Activated CD4-positive, alpha-beta T cell treated with anti-CD3 and anti-CD28 coated beads, Interleukin-2, amount 50 U/mL, for 48 hours (primary cell): ENCODE measurements at places on chromosomes 7 and 10.
A peak's percentile ranks its signal among the peaks of the same experiment; 100 is the strongest.

DNA sequence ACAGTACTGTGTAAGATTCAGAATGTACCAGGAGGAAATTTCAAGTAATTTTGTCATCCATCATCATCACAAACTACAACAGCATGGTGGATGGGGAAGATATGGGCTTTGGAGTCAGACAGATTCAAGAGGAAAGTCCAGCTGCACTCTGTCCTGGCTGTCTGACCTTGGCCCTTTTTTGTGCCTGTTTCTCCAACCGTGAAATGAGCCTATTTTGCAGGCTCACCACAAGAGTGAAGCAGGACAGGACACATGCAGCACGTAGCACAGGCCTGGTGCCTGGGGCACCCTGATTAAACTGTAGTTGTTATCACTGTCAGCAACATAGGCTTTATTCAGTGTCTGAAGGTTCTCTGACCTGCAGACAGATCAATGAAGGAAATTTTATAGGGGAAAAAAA is 37.6 kb downstream of the RHOBTB1 start:
- no peak for DNase-seq

- DNase-seq: no peak
These were observed 6.9 kb downstream of the NOLC1 start for GRCh38 chr10:102159051-102159597.

GRCh38 chr7:121079425-121080169 is 91.1 kb downstream of the CPED1 start:
- DNase-seq: no peak

DNA sequence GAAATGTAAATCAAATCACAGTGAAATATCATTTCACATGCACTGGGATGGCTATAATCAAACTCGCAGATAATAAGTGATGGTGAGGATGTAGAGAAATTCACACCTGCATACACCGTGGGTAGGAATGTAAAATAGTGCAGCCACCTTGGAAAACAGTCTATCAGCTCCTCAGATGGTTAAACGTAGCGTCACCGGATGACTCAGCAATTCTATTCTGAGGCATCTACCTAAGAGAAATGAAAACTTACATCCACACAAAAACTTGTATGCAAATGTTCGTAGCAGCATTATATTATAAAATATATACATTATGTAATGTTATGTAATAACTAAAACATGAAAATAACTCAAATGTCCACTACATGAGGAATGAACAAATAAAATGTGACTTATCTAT is 38.9 kb downstream of the SH3PXD2A start:
- DNase-seq: no peak

- peak; percentile 3 for DNase-seq
These were observed at the start of gene ZNF804B for GRCh38 chr7:88759230-88760135. ZNF804B (plus strand) TSS chr7:88759700; CDS start chr7:88759977, 277 bp downstream.
